Mucosa of descending colon (tissue), 3 donors: ENCODE measurements at places on chromosomes 5 and 9. TPM values are rescaled to one million over a fixed set of nuclear protein-coding genes. Genes with fewer than 3 reads are reported as not detected.

FAT2 gene
- total RNA-seq = not detected

GHR gene
- total RNA-seq = 9.8 TPM

PCDHGA1 gene
- total RNA-seq = 0.43 TPM

PDCD1LG2 gene
- 0.63 TPM for total RNA-seq

OR1J2 gene
- total RNA-seq = not detected

TAF1L gene
- total RNA-seq = not detected

GRCh38 chr5:38319491-38319890 lies 61.1 kb downstream of the EGFLAM start:
- DNase-seq = no peak

DNA sequence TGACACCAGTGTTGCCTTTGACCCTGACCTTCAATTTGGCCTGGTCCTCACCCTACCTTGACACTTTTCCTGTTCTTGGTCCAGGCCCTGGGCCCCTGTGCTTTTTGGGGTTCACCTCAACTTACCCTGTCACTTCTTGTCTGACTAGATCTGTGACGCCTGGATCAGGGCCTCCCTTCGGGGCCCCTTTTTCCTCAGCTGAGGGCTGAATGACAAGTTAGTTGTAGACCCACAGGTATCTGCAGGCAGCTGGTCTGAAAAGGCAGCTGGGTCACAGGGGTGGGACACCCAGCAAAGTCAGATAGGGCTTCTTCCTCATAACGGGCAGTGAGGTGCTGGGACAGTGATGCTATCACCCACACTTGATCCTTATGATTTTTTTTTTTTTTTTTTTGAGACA lies 10.0 kb upstream of the MYORG start:
- DNase-seq = no peak

DNA sequence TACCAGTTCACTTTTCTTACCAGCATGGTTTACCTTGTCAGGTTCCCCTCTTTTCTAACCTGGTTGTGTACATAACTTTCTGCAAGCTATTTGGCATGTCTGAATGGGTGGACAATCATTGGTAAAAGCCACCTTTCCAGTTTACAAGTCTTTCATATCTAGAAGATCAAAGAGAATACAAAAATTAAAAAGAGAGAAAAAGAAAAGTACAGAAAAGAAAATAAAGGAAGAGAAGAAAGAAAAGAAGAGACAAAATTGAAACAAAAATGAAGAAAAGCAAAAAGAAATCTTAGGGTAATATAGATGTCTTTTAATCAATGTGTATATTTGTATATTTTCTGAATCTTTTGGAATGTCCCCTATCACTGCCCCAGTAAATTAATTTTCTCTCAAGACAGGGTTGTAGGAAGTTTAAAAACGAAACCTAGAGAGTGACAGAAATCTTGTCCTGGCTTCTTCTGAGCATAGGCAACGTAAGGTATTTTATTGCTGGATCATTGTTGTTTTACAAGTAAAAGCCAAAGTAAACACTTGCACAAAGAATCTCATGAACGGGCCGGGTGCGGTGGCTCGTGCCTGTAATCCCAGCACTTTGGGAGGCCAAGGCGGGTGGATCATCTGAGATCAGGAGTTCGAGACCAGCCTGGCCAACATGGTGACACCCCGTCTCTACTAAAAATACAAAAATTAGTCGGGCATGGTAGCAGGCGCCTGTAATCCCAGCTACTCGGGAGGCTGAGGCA lies 98.7 kb upstream of the IFNE start:
- DNase-seq = peak; percentile 23

GRCh38 chr9:29799227-29799626 lies 2225.9 kb upstream of the C9orf72 start:
- DNase-seq = no peak

DNA sequence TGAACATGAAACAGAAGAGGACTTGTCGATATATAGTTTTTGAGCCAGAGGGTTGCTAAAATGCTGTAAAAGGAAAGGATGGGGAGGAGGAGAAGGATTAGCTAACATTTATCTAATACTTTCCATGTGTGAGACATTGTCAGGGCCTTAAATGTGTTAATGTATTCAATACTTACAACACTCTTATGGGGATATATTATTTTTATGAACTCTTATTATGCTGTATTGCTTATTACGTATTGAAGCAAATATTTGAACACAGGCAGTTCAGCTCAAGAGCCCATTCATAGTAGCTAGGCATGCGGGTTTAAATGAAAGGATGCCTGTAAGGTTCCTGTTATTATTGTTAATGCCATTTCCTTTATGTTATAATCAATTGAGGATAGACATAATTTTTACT lies 391.5 kb downstream of the CCDC171 start:
- no peak for DNase-seq

DNA sequence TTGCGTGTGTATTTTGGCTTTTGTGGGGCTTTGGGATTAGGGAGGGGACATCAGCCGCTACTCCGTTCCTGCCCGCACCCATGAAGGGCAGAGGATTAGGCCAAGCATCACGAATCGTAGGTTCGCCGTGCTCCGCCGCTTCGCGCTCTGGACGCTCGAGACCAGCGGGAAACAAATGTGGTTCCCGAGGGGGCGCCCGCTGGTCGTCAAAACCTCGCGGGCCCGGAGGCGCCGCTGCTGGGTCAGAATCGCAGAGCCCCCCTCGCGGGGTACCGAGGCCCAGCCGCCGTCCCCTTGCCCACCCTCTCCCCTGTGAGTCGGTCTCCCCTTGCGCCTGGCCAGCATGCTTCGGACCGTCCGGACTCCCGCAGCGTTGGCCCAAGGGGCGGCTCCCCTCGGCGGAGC lies 2.3 kb upstream of the PAX5 start:
- DNase-seq = peak; percentile 64

- DNase-seq = no peak
These were observed 32.1 kb upstream of the IER5L start for GRCh38 chr9:129210125-129210524.

- no peak for DNase-seq
These were observed 14.1 kb upstream of the AK3 start for GRCh38 chr9:4755026-4755609.

DNA sequence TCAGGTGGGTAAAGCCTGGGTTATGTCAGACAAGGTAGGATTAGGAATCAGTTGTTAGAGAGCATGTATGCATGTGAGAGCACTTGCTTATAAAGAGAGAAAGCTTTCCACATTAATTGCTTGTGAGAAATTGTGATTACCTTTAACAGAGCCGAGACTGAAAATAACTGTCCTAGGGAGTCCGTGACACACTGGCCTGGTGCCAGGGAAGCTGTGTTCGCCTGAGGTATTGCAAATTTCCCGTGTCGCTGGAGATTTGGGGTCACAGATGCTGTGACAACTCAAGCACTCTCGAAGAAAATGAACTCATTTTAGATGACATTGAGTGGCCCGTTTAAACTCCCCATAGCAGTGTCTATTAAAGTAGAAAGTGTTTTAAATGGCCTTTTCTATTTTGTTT lies 9.6 kb downstream of the SLC1A1 start:
- no peak for DNase-seq

DNA sequence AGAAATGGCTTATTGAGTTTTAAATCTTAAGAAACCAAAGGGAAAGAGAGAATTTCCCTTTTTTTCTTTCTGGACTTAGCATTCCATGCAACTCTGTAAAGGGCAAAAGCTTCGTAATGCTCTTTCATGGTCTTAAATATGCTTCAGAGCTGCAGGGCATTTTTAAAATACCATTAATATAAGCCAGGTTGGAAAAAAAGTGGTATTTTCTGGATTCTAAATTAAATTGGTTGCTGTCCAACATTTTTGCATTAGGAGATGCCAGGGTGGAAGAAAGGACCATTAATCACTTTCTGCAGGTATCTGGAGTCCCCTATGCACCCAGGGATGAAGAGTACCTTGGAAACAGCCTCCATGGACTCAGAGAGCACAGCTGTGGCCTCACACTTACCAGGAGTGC lies 215.1 kb upstream of the DAPK1 start:
- no peak for DNase-seq

GRCh38 chr5:148163345-148163744 lies 5.0 kb upstream of the SPINK14 start:
- no peak for DNase-seq

DNA sequence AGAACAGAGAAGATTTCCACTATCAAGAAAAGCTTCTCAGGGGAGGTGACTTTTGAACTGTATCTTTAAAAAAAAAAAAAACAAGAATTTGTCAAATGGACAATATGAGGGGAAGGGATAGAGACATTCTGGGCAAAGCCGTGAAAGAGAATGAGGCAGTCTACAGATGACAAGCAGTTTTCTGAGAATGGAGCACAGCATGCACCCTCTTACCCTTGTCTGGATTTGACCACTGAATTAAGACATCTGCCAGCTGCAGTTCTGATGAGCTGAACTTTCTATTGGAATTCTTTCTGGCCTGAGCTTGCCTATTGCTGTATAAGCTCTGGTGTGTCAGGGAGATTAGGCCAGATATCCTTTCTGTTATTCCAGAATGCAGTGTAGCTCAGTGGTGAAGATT lies 10.3 kb upstream of the RANBP3L start:
- no peak for DNase-seq

GRCh38 chr5:169050146-169050571 lies 250.8 kb downstream of the SLIT3 start:
- no peak for DNase-seq

- no peak for DNase-seq
These were observed at the start of gene ADAMTSL1 for GRCh38 chr9:18473652-18474279. Gene ADAMTSL1, plus strand, starts transcription at chr9:18474153. Its CDS starts 80 bp downstream, at chr9:18474233.

GRCh38 chr9:16058131-16058549 lies 505.3 kb downstream of the CCDC171 start:
- DNase-seq = no peak

DNA sequence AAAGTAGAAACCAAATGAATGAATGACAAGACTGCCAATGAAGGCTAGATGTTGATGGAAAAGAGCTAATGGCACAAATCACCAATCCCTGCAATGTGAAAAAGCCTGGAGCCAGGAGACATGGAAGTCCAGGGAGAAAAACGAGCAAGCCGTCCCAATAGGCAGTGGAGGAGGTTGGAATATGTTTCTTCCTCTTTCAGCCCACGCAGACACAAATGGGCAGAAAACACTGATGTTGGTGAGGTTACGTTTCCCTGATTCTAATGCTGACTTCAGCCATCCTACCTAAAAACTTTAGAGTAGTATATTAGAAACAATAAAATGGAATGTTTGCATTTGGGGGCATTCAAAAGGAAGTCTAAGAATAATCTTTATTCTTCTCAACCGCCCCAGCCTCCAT lies 23.9 kb upstream of the KIF2A start:
- no peak for DNase-seq

DNA sequence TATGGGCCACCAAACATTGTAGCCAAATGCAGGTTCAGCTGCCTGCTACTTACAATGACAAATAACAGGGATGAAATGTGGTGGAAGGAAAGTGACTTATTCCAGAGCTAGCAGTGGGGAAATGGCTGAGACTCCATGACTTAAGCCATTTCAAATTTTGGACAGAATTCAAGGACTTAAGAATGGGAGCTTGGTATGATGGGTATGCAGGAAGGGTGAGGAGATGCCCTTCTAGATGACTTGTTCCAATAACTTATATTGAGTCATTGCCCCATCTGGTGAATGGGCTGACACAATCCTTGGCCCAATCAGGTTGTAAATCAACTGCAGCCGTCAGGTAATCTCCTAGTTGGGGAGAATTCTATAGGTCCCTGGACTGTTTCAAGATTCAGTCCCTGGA lies 230.7 kb upstream of the SGCD start:
- no peak for DNase-seq

DNA sequence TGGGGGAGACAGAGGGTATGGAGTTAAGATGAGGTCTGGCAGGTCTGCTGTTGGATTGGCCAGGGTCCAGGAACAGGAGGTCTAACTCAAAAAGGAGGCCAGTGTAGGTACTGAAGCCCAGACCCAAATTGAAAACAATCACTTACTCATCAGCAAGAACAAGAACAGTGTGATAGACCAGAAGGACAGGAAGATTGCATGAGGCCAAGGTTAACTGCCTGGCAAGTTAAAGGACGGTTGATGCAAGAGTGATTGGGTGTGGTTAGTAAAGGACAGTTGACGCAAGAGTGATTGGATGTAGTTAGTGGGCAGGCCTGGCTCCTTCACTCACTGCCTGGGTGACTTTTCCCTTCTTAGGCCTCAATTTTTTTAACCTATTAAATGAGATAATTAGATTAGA lies 132.6 kb downstream of the PDZD2 start:
- DNase-seq = no peak

DNA sequence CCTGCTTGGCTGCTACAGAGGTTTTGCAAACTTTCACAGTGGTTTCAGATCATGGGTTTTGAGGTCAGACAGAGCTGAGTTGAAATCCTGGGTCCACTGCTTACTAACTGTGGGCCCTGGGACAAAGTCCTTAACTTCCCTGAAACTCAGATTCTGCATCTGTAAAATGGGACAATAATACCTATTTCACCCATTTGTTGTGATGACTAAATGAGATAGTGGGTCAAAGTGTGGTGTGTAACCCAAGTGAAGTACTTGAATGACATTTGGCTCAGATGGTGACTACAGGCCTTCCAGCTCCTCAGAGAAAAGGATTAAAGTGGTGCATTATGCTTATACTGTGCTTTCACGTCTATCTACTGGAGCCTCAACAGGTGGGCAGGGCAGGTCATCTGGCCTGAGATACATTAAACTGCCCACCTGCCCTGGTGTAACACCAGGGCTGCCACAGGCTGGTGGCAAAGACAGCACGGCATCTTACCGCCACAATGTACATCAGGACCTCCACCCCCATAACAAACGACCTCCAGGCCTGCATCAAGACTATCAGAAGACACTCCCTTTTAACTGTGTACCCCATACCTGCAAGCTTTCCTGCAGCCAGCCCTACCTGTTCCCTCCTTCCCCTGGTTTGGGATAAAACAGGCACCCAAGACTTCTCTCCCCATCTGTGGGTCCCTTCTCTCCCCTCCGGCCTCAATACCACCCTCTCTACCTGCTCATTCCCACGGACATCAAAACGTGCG lies 846 bp upstream of the TRAF1 start:
- DNase-seq = no peak

GRCh38 chr5:96957254-96958049 lies 21.6 kb downstream of the LNPEP start:
- DNase-seq = no peak

DNA sequence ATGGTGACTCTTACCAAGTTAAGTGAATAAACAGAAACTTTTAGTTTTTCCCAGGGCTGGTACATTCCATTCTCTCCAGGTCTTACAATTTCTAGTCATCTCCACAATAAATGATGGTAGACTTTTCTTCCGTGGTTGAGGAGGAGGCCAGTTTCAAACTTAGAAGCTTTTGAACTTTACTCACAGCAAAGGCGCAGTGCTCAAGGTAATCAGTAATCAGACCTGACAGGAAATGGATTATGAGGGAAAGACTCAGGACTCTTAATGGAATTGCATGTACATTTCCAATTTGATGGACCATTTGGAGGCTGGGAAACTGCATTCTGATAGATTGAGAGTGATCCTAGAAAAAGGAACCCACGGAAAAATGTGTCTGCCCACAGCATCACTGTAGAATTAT lies 93.7 kb downstream of the SNCAIP start:
- no peak for DNase-seq

GRCh38 chr5:132608107-132608506 lies 49.9 kb upstream of the IL13 start:
- DNase-seq = no peak

GRCh38 chr5:139137697-139138096 lies 60.5 kb downstream of the SIL1 start:
- DNase-seq = peak; percentile 17
